SK-N-SH (cell line): ENCODE measurements at places on chromosomes 11 and 22. TPM values are rescaled to one million over a fixed set of nuclear protein-coding genes. Genes with fewer than 3 reads are reported as not detected.

Gene CASP5
- not detected in 2 replicates for polyA plus RNA-seq

Gene CAVIN3
- 21.5 and 23.5 TPM in 2 replicates for polyA plus RNA-seq

Gene TH
- not detected in 2 replicates for polyA plus RNA-seq

Gene SLC17A6
- polyA plus RNA-seq, result not detected in 2 replicates

Gene BAIAP2L2
- 0.13 and 0.16 TPM in 2 replicates for polyA plus RNA-seq

Gene BBOX1
- polyA plus RNA-seq, result 0.02 TPM in 1 of 2 replicates, not detected in the other

Gene TEX12
- polyA plus RNA-seq, result 0.15 TPM in 1 of 2 replicates, not detected in the other

Gene PAMR1
- polyA plus RNA-seq, result 0.31 and 0.42 TPM in 2 replicates
